Left hindlimb (tissue), 1 donor: ENCODE measurements at places on chromosomes 13 and 19.
A peak's percentile ranks its signal among the peaks of the same experiment; 100 is the strongest.

DNA sequence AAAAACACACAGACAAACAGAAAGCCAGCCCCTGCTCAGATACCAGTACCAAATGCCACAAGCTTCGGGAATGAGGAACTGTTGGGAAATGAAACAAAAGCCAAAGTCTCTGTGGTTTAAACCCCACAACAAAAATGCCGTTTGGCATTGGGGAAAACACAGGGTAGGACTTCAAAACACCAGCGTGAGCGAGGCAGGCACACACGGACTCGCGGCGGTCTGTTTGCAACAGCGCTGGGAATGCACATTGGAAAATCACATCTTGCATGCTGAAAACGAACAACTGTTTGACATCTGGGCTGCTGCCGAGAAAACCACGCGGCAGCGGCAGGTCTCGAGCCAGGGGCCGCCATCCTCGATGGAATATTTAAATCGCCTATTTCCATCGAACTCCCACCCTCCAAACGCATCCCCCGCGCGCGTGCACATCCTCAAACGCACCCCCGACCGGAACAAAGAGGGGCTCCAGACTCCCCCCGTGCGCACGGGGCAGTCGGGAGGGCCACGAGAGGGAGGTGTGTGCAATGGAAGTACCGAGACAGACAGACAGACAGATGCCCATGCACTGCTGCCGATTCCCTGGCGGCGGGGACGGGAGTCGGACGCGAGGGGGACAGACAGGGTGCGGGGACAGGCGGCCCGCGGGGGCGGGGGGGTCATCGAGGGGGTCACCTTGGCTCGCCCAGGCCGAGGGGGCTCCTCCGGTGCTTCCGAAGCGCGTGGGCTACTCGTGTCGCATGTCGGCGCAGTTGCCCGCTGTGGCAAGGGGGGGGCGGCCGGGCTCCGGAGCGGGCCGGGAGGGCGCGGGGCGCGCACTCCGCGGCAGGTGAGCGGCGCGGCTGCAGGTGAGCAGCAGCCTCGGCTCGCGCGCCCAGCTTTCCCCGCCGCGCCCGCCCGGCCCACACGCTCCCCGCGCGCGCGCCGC is at the start of gene GPR12:
TSS of gene GPR12 (minus strand) at position 880 of the 925 bp plus-strand sequence. CDS start 959 bp downstream, outside the sequence.
- DNase-seq, result peak; percentile 36

DNA sequence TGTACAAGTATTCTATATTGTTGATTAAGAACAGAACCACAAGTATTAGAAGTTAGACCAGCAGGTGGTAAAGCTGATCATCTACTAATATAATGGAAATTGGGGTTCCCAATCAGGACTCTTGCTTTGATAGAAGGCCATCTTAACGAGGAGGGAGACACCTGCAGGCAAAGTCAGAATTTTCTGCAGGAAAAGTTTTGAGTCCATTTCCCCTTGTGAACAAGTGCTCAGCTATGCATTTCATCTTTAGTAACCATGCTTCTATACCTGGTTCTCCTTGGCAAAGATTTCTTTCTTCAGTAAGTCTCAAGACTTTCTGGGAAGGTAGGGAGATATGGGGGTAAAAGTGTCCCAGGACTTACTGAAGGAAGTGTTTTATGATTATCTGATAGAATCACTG is 36.1 kb upstream of the USPL1 start:
- DNase-seq, result no peak

DNA sequence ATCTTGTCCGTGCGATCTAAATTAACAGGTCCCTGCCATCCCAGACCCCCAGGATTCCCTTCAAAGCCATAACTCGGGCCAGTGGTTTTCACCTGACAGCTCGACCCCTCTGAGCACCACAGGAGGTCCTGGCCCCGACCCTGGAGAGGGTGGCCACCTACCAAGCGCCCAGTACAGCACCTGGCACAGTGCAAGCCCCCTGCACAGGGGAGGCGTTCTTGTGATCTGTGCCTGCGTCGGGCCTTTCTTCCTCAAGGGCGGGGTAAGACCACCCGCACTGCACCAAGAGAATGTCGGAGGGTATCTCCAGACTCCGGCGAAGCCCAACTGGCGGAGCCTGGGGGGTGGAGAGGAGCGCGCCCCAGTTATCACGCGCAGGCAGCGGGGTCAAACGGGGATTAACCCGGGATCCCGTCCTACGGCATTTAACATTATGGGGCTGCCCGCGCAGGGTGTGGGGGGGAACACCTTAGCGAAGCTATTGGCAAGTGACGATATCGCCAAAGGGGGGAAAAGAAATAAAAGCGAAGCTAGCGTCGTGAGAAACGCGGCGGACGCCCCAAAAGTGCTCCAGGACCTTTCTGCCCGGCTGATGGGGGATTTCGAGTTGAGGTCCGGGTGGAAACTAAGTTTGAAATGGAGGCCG is 1.3 kb upstream of the HNRNPL start:
- peak; percentile 60 for DNase-seq

DNA sequence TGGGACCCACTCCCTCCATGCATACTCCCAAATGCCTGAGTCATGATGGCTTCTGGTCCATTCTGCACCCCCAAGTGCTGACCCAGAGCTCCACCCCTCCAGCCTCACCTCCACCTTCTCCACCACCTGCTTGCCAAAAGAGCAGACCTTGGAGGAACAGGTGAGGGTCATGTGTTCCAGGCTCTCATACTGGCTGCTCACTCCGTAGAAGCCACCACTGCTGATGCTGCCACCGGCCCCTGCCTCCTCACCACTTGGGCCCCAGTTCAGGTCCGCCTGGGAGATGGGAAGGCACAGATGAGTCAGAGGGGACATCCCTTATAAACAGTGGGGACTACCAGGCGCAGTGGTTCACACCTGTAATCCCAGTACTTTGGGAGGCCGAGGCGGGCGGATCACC is 7.9 kb downstream of the CD37 start:
- no peak for DNase-seq

DNA sequence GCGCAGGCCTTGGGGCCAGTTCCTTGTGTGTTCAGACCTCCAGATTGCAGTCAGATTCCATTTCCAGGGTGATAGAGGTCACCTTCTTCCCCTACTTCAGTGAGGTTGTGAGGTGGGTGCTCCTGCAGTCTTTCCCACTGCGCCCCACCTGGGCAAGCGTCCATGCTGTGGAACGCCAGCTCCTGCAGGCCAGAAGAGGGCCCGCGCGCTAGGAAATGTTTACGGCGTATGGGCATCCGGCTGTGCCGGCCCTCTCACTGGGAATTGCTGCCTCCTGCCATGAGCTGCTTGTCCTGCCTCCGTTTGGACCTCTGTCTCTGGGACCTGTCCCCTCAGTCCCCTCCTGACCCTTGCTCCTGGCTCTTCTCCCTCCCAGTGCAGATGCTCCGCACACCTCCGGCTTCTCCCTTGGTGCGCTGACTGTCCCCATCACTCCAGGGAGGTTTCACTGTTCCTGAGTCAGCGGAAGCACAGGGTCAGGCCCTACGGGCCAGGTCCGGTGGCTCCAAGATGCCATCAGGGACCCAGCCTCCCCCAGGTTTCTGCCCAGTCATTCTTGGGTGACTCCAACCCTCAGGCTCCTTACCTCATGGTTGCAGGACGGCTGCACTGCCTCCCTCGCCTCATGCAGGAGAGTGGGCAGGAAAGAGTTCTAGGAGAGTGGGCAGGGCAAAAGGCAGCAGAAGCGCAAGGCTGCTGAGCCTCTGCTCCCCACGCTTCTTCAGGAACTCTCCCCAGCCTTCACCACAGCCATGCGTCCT is 56.6 kb downstream of the SMARCA4 start:
- DNase-seq, result no peak

GRCh38 chr13:54433493-54434206 is 1405.0 kb downstream of the OLFM4 start:
- DNase-seq, result no peak

GRCh38 chr13:102298051-102298450 is 103.8 kb downstream of the FGF14 start:
- DNase-seq, result no peak

DNA sequence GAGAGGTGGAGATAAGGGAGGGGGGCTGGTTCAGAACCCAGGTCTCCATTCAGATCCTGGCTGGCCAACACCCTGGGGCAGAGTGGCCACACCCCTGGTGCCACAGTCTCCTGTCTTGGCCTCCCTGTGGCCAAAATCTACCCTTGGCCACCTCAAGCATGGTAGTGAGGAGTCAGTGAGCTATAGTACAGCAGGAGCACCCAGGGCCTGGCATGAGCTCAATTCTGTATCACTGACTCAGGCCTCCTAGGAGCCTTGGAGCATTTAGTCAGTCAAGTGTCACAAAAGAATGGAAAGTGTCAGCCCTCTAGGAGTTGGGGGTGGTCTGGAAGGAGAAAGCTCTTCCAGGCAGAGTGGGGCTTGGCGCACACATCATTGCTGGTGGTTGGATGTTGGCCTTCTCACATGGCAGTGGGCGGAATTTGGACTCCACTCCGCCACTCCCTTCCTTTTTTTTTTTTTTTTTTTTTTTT is 6.6 kb upstream of the CD79A start:
- no peak for DNase-seq
